ENCODE measurements at places on chromosomes 7 and 10.

DNA sequence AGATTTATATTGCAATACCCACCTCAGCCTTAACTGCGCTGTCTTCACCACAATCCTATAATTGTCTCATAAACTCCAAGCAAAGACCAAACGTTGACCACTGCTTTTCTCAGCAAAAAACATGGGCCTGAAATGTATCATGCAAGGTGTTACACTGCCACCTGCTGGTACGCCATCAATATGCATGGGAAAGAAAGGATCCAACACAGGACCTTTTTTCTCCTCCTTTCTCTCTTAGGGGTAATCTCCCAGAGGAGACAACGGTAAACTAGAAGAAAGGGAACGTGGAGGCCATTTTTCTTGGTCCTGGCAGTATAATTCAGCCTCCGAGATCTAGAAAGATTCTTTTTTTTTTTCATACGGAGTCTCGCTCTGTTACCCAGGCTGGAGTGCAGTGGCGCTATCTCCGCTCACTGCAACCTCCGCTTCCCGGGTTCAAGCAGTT, 79.1 kb upstream of the MPP7 start:
- DNase-seq: peak; percentile 93

DNA sequence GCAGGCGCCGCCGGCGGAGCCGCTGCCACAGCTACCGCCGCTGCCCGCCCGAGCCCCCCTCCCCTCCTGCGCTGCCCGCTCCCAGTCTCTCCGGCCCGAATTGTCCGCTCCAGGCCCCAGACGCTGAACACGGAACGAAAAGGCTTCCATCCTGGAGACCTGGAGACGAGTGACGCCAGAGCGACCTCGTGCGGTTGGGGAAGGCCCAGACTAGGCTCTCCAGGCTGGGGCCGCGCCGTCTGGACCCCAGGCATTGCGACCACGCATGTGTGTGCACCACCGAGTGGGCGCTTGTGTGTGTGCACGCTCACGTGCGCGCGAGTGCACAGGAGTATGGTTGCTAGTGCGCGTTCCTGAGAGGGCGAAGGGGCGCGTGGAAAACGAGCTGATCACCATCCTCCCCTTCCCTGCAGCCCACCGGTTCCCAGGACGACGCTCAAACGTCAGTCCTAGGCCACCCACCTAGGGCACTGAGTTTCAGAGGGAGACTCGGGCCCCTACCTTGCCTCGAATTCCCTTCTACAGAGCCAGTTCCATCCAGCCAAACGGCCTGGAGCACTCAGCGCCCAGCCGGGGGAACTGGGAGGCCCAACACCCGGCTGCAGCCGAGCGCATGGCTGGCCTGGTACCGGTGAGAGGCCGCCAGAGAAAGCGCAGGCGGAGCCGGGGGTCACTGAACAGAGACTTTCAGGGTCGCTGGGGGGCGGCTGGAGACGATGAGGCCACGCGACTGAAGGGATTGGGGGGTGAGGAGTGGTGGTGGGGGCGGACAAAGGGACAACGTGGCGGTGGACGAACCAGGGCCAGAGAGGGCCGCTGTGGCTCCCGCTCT, 11.6 kb downstream of the LBX1 start:
- DNase-seq: peak; percentile 94

GRCh38 chr7:155144371-155144770, 74.2 kb downstream of the HTR5A start:
- DNase-seq: no peak

- DNase-seq: peak; percentile 7
Measured at GRCh38 chr7:89067048-89067447, 271.5 kb upstream of the TEX47 start.

- no peak for DNase-seq
Measured at GRCh38 chr10:51926337-51926736, 226.9 kb upstream of the CSTF2T start.

- DNase-seq: no peak
Measured at GRCh38 chr7:140059273-140060242, 3.2 kb downstream of the PARP12 start.

- no peak for DNase-seq
Measured at GRCh38 chr10:92830478-92831389, 17.6 kb upstream of the EXOC6 start.

- no peak for DNase-seq
Measured at GRCh38 chr7:74013539-74014272, 14.3 kb upstream of the ELN start.

DNA sequence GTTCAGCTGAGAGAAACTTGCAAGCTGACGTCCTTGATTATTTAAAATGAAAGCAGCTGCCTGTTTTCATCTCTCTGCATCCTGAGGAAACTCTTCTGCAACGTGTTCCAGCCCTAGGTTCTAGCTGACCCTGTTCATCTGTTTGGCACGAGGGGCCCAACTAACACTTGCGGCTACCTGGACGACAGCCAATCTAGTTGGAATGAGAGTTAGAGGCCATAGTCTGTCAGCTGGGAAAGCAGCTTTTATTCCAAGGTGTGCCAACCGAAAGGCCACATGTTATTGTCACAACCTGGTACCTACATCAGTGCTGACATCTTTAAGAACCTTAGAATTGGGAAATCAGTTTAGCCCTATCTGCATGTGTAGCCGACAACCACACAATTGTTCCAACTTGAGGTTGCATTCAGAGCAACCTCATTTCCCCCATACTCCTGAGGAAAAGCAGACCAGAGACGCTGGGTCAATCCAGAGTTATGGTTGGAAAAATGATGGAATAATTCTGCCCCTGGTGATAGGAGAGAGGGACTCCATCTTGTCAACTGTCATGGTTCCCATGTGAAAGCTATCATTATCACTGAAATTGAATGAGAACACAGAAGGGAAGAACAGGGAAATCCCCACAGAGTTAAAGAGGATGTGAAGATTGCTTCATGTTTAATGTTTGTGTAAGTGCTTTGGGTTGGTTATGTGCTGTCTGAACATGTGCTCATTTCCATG, 121.6 kb downstream of the EGFR start:
- no peak for DNase-seq

- no peak for DNase-seq
Measured at GRCh38 chr7:721619-722248, 4.8 kb upstream of the DNAAF5 start.

DNA sequence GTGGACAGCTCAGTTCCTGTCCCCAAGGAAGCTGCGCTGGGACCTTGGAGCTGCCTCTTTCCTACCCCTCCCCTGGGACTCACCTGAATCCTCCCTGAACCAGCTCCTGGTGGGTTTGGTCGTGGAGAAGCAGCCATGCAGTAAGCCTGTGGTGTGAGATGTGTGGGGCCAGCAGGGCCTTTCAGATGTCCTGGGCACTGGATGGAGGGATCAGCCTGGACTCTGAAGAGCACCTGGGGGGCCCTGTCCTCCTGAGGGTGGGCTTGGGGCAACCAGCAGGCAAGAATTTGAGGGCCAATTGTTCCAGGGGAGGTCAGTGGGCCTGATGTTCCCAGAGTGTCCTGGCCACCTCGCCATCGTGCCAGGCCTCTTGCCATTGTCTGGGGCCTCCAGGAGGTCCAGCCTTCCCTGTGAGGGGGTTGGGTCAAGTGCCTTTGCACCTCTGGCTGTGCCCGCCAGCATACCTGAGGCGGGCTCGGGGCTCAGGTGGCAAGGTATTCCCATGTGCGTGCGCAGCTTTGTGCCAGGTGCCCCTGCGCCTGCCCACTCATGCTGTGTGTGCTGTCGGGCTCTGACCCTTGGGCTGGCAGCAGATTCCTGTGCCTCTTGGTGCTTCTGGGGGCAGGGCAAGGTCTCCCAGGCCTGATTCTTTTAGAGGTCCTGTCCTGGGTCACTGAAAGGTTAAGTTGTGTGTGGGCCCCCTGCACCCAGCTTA, 7.3 kb downstream of the TRIM8 start:
- no peak for DNase-seq

GRCh38 chr10:3096149-3096548, 28.8 kb downstream of the PFKP start:
- DNase-seq: no peak

DNA sequence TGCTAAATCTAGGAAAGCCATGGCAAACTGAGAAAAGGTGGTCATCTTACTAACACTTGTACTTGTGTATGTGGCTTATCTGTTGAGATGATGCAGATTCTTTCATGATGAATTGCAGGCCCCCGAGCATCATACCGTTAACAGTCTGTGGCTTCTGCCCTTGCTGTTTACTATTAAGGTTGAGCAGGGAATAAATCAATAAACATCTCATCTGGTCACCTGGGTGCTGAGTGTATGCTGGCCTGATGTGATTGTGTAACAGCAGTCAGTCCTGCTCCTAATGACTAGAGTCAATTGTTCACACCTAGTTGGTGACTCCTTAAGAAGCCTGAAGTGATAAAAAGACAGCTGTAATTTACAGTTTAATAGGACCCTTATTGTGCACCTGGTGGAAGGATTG, 8.3 kb upstream of the GNAT3 start:
- DNase-seq: no peak

DNA sequence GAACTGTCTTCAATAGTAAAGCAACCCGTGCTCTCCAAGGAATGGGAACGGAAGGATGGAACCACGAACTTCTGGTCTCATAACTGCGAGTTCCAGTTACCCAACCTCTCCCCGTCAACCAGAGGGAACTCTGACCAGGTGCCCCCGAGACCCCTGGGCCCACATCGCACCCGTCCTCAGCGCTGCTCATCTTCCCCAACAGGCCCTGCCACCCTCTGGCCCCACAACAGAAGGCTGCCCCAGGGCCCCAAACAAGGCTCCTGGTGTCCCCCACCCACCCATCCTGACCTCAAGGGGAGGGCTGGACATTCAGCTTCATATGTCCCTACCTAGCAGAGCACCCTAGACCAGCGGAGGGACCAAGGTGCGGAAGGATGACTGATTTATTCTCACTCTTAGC, 22.7 kb downstream of the PITRM1 start:
- no peak for DNase-seq

DNA sequence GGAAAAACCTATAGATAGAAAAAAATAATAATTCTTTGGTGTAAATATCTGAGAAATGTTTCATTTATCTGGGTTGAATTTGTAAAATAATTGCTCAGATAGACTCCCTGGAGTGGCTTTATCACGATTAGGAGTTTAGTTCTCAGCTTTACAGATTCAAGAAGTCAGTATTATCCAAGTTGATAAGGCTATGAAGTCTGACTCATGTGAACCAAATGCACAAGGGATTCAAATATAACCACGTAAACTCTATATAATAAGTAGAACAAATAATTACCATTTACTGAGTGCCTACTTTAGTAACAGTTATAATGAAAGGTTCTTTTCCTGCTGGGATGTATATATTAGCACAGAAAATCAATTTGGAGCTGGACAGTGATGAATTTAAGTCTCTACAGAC, 290.4 kb downstream of the PRKG1 start:
- DNase-seq: no peak
